ENCODE measurements at places on chromosomes 1 and 21.

- no peak for DNase-seq
These were observed 266.1 kb downstream of the DNM3 start for GRCh38 chr1:172107316-172107975.

- no peak for DNase-seq
These were observed 61.1 kb downstream of the FYB2 start for GRCh38 chr1:56758135-56758534.

- DNase-seq: no peak
These were observed 54.5 kb upstream of the IGSF5 start for GRCh38 chr21:39690454-39690853.

DNA sequence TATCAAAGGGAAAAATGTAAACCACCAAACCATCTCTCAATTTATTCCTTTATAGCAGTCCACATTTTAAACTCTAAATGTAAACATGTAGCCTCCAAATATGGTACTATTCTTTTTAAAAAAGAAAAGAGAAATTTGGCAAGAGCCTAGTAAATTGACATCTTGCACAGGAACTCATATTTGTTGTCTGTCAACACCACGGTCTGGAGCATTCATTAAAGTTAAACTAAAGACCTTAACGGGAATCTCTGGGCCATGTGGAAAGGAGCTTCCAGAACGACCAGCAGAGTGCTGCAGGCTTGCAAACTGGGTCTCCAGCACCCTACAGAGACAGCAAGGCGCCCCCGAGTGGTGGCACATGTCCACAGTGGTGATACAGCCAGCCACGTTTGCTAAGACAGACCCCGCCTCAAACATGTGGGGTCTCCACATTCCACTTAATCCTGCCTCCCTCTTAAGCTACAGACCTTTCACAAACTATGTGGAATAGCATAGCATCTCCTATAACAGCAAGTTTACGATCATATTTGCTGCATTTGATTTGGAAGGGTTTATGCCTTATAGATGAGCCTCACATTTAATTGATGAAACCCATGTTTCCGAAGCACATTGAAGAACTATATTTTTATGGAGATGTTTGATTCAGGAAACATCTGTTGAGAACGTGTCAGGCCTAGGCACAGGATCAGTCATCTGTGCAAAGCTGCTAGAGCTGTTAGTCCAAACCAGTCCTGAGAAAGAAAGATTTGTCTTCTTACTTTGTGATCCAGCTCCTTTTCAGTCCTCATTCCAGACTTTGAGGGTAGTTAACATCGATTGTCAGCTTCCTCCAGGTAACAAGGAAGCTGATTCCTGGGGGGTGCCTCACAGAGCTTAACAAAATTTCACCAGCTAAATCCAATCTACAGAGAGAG is 96.4 kb upstream of the BACE2 start:
- no peak for DNase-seq

DNA sequence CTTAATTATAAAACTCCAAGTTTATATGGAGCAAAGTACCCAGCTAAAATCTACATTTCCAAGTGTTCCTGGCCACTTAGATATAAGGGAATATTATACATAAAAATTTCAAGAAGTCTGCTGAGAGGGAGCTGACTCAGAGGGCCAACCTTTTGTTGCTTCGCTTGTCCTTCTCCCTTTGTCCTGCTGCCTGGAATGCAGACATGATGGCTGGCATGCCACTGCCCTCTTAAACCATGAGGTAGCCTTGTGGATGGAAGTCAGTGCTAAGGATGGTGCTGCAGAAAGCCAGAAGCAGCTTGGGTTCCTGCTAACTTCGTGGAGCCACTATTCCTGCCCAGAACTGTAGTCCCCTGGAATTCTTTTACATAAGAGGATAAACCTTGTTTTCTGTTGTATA is 38.9 kb upstream of the SRP9 start:
- DNase-seq: no peak

- DNase-seq: no peak
These were observed 51.0 kb downstream of the ELK4 start for GRCh38 chr1:205580923-205581180.

DNA sequence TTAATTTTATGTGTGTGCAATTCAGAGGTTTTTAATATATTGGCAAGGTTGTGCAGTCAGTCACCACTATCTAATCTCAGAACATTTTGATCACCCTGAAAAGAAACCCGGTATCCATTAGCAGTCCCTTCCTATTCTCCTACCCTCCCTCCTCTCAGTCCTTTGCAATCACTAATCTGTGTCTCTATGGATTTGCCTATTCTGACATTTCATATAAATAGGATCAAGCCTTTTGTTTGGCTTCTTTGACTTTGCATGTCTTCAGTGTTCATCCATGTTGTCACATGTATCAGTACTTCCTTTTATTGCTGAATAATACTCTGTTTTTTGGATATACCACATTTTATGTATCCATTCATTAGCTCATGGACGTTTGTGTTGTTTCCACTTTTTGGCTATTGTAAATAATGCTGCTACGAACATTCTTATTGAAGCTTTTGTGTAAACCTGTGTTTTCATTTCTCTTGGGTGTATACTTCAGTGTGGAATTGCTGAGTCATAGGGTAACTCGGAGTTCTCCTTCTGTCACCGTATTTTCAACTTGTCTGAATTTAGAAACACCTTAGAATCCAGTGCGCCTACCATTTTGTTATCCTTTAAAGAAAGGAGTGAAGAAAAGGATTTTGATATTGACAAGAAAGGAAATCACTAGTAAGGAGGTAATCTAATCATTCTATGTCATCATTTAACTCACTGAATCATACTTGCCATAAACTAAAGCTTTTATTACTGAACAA is 3.4 kb downstream of the CEP85 start:
- no peak for DNase-seq

DNA sequence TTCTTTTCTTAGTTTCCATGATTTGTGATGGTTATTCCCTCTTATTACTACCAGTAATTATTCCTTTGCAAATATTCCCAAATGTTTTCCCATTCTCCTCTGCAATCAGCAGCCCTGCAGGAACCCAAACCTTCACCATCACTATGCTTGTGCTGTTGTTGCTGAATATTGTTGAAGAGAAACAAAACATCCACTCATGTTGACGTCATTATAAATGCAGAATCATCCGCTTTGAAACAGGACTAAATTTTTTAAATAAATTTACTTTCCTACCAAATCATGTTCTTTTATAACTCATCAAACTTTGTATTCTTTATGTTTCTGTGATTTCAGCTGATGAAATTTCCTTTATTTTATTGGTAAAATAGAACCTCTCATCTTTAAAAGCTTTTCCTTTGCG is 787.0 kb upstream of the B3GALT2 start:
- no peak for DNase-seq

DNA sequence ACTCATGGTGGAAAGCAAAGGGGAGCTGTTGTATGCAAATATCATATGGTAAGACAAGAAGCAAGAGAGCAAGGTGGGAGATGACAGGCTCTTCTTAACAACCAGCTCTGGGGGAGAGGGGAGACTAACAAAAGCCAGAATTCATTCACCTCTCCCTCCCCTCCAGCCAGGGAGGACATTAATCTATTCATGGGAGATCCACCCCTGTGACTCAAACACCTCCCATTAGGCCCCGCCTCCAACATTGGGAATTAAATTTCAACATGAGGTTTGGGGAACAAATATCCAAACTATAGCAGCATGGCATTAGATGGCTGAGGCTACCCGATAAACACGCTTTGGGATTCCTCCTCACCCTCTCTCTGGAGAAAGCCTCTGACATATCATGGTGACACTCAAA is 210.6 kb downstream of the RHOU start:
- DNase-seq: no peak

- no peak for DNase-seq
These were observed 70.8 kb downstream of the TIAM1 start for GRCh38 chr21:31273278-31273677.

DNA sequence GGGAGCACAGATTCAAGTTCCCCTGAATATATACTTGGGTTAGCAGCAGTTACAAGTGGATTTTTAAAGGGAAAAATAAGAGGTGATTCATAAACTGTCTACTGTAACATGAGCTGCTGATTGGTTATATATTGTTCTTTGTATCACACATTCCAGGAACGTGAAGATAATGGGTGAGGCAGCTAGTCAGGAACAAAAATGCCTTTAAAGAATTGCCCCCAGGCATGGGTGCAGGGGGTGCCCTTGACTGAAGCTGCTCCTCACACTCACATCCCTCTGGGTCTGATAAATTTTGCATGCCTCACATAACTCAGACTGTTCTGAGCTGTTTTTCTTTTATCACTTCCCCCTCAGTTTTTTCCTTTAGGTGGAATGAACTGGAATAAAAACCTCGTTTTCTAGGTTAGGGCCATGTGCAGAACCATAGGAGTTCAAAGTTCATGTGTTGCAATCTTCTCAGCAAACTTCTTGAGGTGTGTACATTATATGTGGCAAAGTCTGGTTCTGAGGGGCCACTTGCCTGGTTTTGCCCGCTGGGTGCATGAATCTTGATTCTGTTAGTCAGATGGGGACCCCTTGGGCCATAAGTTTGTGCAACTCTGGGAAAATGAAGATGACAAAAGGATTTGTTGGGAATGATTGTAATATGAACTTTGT is 21.1 kb downstream of the TBX19 start:
- DNase-seq: no peak

- DNase-seq: no peak
These were observed 25.2 kb upstream of the IKBKE start for GRCh38 chr1:206445116-206445515.

DNA sequence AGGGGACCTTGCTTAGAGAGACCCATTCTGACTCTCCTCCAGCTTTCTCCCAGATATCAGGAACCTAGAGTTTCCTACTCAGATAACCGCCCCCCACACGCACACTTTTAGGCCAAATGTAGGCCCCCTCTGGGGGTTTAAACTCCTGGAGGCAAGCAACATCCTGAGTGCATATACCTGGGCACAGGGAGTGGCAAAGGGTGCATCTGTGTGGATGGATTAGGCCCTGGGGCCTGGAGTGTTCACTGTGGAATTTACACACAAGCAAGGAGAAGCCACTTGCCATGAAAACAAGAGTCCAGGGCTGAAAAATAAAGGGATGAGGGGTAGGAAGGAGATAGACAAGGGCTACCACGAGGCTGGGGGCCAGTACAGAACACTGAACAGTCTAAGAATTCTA is 343.1 kb downstream of the NTNG1 start:
- DNase-seq: no peak

DNA sequence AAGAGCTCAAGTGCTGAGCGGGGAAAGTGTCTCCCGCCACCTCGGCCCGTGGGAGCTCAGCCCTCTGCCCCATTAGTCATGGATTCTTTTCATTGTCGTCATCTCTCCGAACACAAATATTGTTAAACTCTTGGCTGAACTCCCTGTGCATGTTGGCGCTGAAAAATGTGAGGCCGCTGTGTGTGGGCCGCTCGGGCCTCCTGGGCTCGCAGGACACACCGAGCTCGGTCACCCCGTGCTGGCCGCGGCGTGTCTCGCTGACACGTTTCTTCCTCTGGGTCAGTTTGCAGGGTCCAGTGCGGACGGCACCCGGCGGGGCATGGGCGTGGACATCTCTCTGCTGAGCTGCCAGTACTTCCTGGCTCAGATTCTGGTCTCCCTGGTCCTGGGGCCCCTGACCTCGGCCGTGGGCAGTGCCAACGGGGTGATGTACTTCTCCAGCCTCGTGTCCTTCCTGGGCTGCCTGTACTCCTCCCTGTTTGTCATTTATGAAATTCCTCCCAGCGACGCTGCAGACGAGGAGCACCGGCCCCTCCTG is 25.6 kb downstream of the SLC45A1 start:
- no peak for DNase-seq

DNA sequence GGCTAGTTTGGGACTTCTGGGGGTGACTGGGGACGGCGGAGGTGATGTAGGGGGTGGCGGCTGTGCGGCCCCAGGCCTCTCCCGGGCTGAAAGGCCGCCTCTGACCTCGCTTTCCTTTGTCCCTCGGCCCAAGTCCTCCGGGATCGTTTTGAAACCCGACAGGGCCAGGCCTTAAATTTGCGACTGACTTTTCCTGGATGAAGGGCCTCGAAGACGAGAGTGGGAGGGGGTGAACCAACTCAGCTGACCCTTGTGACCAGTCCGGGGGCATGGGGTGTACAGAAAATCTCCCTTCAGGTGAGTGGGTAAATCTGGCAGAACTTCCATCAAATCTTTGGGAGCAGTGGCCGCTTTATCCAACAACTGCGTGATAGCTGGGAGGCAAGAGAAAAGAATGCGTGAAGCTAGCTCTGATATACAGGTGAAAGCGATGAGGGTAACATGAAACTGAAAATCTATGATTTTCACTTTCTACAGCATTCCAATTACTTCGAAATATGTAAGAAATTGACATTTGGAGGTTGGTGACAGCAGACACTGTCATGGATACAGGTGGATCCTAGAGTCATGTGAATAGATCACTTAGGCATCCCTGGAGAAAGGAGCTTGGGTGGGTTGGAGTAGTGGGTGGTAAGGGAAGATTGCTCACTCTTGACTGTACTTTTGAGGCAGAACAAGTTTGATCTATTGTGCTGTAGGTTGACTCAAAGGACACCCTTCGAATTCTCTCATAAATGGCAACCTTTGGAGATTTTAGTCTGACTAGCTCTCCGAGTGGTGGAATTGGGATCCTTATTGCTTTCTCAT is 885 bp downstream of the AHCYL1 start:
- DNase-seq: no peak
